ENCODE measurements at places on chromosomes 4 and X.
A peak's percentile ranks its signal among the peaks of the same experiment; 100 is the strongest.

DNA sequence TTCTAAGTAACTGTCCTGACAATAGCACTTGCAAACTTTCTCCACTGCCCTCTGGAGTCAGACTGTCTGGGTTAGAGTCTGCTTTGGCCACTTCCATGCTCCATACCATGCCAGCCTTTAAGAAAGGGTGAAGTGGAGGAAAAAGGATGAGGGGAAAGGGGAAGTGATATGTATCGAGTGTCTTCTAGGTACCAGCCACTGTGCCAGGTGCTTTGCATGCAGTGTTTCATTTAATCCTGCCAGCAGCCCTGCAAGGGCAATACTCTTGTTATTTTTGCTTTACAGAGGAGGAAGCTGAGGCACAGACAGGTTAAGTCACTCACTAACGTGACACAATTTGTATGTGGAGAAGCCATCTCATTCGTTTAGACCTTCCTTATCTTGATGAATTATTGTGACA, 55.6 kb downstream of the RTL9 start:
- no peak for DNase-seq

DNA sequence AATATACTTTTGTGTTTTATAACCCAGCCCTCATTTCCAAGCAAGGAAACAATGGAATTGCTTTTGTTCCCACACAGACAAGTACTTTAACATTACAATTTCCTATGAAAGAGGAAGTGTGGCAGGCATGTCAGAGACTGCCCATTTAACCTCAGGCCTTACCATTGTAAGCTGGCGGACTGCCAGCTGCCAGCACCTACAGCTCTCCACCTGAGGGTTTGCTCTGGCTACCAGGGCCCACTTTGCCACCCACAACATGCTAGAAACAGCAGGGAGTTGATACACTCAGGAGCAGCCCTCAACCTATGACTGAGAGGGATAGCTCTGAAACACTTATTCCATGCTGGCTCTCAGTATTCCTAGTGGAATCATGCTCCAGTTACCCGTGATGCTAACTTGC, 152.3 kb upstream of the PRDX4 start:
- DNase-seq: no peak

- no peak for DNase-seq
Measured at GRCh38 chr4:46924789-46925529, 15.9 kb upstream of the COX7B2 start.

DNA sequence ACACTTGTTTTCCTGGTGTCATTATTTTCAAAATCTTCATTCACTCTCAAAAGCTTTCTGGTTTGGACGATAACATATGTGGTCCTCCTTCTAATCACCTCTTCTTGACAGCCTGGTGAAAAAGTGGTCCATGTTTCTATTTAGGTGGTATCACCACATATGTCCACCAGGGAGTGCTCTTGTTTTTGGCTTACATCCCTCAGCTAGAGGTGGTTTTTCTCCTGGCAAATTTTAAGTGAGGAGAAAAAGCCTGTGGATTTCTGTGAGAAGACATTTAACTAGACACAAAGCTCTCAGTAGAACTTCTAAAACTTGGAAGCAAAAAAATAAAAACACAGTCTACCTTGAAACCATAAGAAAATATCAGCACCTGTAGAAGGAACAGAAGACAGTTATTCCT, 58.0 kb upstream of the FRMPD4 start:
- DNase-seq: peak; percentile 18

DNA sequence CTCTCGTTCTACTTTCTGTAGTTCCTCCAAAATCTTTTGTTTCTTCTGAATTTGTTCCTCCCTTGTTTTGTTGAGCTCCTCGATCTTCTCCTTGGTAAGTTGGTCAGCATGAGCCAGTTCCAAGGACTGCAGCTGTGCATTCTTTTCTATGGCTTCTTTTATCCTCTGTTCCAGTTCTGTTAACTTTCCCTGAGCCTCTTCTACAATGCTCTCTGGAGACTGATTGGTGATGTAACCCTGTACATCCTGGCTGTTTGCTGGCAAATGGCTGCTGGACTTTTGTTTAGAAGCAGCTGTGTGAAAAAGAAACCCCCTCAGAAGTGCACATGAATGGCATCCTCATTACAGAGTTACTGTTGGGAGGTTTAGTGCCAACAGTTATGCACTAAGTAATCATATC, 70.5 kb upstream of the COX18 start:
- DNase-seq: no peak

DNA sequence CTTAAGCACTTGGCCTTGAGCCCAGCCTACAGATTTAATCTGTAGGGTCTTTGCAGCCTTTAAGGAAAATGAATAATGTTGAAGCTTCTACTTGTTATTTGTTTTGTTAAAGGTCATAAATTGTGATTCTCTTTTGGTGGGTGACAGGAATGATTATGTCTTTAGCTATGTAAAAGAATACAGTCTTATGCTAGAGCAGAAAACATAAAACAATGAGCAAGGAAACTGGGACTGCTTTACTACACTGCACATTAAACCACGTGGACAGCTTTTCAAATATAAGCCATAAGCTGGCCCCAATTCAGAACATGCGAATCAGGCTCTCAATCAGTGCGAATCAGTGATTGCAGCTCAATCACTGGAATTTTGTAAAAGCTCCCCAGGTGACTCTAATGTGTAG, 40.9 kb upstream of the TBC1D19 start:
- no peak for DNase-seq

DNA sequence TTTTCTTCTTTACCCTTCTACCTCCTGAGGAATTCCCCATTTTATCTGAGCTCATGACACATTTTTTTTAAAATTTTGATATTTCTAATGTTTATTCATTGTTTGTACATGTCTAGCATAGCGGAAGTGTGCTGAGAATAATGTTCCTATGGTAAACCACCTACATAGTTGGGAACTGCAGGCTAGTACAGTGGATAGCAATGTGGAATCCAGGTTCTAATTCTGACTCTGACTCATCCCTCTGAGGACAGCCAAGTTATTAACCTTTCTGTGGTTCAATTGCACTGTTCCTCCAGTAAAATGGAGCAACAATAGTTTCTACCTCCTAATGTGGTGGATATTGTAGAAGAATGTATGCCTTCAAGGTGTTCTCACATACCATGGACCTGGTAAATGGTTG, 20.6 kb upstream of the APELA start:
- DNase-seq: no peak

DNA sequence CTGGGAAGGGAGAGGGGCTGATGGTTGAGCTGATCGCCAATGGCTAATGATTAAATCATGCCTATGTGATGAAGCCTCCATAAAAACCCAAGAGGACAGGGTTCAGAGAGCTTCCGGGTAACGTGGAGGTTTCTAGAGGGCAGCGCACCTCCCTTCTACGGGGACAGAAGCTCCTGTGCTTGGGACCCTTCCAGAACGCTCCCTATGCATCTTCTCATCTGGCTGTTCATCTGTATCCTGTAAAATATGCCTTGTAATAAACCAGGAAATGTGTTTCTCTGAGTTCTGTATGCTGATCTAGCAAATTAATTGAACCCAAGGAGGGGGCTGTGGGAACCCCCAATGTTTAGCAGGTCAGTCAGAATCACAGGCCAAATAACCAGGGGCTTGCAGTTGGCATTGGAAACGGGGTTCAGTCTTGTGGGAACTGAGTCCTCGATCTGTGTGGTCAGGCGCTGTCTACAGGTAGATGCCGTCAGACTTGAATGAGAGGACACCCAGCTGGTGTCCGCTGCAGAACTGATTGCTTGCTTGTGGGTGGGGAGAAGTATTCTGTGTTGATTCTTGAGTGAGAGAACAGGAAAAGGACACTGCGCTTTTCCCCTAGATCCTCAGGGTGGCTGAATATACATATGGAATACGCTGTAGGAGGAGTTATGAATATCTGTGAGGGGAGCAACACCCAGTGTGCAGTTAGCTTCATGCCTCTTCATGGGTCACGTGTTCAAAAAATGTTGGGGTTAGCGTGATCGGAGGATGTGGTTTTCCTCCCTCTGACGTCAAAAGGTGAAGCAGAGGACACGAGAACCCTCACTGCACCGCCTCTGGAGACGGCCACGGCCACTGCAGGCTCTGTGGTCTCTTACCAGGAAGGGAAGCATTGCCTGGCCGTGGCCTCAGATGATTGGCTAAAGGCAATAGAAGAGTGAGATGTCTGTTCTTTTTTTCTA, 29.2 kb downstream of the HTT-AS start:
- DNase-seq: peak; percentile 65

- DNase-seq: peak; percentile 54
Measured at GRCh38 chr4:40185830-40186664, 10.8 kb upstream of the RHOH start.

- DNase-seq: no peak
Measured at GRCh38 chr4:19486400-19486799, 765.3 kb upstream of the SLIT2 start.

- no peak for DNase-seq
Measured at GRCh38 chrX:54602563-54602962, 72.5 kb downstream of the GNL3L start.

- no peak for DNase-seq
Measured at GRCh38 chr4:165874791-165875371, 1.8 kb downstream of the TLL1 start.

DNA sequence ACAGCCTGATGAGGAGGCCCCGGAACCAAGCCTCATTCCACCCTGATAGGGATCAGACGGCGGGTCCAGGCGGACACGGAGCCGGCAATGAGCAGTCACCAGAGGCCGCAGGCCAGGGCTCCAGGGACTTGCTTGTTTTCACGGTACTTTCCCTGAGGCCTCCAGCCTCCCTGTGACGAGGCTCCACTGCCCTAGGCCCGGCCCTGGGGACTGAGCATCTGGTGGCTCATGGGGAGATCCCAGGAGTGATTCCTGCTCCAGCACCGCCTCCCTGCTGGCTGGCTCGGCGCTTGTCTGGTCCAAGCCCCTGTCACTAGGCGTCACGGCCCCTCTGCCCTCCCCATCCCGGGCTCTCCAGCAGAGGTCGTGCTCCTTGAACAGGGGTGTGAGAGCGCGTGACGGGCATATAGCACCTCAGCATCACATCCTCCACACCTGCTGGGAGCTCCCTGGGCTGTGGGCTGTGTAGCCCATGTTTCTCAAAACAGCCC, 14.1 kb downstream of the HTRA3 start:
- no peak for DNase-seq

- no peak for DNase-seq
Measured at GRCh38 chrX:78119521-78120227, 15.6 kb downstream of the PGK1 start.

GRCh38 chr4:145843639-145844038, 95.0 kb downstream of the ZNF827 start:
- no peak for DNase-seq

DNA sequence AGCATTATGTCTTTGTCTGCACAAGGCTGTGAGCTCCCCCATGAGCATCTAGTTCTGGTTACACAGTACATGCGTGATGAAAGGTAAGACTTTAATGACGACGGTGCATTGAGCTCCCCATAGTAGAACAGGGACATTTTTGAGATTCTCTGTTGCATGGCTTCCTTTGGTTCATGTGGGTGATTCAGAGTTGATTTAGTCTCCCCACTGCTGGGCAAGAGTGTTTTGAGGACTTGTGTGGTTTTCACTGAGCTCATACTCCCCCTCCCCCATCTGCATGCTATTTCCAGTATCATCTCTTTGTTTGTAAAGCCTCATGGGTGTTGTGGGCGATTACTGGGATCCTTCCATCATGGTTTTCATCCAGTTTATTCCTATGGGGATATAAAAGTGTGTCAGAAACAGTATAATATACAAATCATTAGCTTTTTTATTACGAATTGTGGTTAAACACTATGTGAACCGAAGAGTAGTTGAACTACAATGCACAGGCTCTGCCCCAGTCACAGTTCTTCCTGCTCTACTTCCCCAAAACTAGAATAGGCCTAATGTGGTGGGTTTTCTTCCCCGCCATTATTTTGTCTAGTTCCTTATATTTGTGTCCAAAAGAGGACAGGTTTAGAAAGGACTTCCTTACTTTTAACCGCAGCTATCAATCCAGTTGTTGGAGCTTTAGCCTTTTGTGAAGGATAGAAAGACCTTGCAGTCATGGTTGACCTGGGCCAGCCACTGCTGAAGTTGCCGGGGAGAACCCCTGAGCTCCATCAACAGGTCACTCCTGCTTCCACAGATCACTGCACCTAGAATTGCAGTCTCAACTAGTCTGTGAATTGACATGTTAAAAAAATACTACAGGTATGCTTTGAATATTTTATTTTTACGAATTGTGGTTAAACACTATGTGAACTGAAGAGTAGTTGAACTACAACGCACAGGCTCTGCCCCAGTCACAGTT, 30.4 kb downstream of the KIT start:
- no peak for DNase-seq

DNA sequence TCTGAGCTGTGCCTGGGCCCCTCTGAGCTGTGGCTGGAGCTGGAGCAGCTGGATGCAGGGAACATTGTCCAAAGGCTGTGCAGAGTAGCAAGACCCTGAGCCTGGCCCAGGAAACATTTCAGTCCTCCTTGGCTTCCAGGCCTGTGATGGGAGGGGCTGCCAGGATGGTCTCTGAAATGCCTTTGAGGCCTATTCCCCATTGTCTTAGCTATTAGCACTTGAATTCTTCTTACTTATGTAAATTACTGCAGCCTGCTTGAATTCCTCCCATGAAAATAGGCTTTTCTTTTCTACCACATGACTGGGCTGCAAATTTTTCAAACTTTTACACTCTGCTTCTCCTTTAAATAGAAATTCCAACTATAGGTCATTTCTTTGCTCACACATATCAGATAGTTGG, 349.8 kb upstream of the KLHL4 start:
- DNase-seq: no peak

GRCh38 chrX:15207994-15208393, 61.9 kb downstream of the ASB9 start:
- no peak for DNase-seq

DNA sequence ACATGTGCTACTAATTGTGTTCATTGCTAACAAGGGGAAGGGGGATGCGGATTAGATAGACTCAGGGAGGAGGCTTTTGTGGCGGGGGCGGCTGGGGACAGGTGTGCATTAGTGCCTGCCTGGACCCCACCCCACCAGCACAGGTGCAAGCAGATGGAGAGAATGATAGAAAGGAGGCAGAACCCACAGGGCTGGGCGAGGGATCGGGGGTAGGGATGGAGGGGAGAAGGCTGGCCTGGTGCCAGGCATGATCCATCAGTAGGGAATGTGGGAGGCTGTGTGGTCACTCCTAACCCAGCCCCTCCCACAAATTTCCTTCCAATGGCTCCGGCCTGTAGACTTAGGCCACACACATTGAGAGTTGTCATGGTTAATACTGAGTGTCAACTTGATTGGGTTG, 30.5 kb upstream of the CRMP1 start:
- no peak for DNase-seq

DNA sequence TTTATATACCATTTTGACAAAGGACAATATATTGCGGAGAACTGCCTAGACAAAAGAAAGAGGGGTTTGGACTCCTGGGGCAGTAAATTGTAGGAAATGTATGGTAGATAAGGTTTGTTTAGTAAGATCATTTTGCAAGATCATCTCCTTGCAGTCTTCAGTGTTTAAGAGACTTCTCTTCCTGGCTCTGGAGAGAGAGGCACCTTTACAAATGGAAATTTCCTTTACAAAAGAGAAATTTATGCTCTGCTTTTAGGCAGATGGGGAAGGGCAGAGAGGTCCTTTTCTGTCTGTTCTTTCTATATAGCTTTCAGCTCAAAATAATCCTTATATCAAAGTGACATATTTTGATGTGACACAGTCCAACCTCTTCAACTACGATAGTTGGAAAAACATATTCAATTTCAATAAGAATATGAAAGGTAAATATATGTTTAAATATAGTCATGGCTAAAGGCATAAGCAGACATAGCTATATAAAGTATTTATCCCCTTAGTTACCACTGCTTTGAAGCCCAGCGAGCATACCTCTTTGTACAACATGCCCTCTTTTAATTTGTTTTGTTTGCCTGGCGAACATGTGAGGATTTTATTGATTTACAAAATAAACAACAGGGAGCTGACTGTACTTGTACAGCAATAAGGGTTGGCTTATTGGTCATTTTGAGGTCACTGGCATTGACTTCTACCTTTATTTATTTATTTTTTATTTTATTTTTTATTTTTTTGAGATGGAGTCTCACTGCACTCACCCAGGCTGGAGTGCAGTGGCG, 65.2 kb downstream of the TRIM2 start:
- no peak for DNase-seq
